ENCODE measurements at places on chromosomes 16 and 17.
A peak's percentile ranks its signal among the peaks of the same experiment; 100 is the strongest.

- DNase-seq, result no peak
These were observed 195.0 kb upstream of the ELAC2 start for GRCh38 chr17:13212860-13213259.

GRCh38 chr17:36926226-36926625 is 11.0 kb upstream of the LHX1 start:
- DNase-seq, result no peak

DNA sequence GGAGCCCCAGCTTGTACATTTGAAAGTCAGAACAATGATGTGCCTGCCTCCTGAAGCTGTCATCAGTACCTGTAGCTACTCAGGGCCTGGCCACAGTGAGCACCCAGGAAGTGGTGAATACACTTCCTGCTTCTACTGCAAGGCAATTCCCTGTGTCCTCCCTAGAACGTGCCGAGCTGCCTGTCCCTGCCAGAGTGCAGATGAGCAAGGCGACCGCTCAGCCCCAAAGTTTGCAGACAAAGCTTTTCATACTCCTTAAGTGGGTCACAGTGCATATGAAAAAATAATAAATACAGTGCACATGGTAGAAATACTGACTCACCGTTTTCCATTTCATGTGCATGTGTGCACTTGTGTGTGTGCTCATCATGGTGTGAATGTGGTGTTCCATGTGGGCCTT is 77.3 kb downstream of the MPRIP start:
- DNase-seq, result peak; percentile 45

GRCh38 chr17:60079401-60080243 is 901 bp upstream of the HEATR6 start:
- DNase-seq, result no peak

- DNase-seq, result no peak
These were observed 8.9 kb upstream of the SEC14L1 start for GRCh38 chr17:77131904-77132303.

Data from effector CD4-positive, alpha-beta T cell (primary cell).